Stimulated activated CD4-positive, alpha-beta T cell treated with anti-CD3 and anti-CD28 coated beads, TNF-alpha, amount 100 ng/mL, for 24 hours (primary cell): ENCODE measurements at places on chromosomes 7 and 10.

DNA sequence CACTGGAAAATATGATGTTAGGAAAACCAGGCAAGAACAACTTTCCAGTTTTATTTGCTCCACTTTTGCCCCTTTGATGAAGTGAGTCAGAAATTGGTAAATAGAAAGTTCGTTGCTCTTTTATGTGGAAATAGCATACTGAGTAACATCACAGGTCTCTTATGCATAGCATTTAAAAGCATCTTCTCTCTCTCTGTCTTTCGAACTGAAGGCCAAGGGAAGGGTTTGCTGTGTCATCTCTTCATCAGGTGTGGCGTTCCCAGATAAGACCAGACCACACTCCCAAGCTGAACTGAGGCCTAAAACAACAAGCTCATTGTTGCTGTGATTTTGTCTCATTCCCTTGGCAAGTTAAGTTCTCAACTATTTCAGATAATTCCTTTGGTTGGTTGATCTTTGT lies 131.8 kb upstream of the GRB10 start:
- DNase-seq: no peak

DNA sequence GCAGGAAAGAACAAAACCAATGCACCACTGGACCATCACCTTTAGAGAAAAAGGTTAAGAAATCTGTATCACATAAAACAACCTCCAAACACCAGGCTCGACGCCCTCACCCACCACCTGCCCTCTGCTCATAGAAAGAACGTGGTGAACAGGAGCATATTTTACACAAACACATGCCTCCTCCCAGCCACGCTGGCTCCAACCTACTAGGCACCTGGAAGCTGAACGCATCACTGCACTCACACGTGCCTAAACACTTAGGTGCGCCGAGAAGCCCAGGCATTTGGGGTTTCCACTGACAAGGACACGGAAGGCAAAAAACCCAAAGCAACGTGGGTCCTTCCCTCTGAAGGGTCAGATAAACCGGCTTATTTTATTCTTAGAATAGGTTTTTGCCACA lies 56.0 kb downstream of the PTPRN2 start:
- no peak for DNase-seq

DNA sequence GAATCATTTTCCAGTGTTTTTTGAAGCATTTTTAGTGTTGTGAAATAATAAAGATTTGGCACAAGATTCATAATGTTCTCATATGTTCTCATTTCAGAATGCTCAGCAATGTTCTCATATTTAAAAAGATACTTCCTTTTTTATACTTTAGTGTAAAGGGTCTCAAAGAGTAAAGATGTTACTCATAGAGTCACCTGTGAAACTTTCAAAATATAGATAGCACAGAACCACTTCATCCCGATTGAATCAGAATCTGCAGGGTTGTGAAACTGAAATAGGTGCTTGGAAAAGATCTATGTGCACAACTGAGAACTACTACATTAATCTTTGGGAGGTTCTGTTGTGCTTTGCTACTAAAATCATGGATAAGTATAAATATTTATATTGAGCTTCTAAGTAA lies 144.7 kb downstream of the MDFIC start:
- DNase-seq: no peak

- DNase-seq: no peak
Observed at GRCh38 chr7:116588641-116589594, 64.1 kb downstream of the CAV1 start.

DNA sequence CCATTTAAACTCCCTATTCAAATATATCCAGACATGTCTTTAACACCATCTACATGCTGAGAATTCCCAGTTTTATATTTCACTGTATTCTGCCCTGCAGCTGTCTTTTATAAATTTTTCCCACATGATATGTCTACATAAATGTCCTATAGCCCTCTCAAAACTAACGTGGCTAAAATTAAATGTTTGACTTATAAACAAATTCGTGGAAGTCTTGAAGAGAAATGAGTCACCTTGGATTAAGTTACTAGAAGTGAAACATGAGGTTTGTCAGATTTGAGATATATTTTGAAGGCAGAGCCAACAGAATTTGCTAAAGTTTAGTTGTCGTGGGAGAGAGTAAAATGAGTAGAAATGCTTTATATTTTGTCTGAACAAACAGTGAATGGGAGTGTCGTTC lies 386.9 kb upstream of the CNTNAP2 start:
- DNase-seq: no peak

GRCh38 chr10:75024971-75025523 lies 86.4 kb upstream of the SAMD8 start:
- no peak for DNase-seq
